Fibroblast of lung (primary cell): ENCODE measurements at places on chromosomes 12 and 14. TPM values are rescaled to one million over a fixed set of nuclear protein-coding genes. Genes with fewer than 3 reads are reported as not detected.

PLA2G1B gene
- 0.51 TPM in 1 of 2 replicates, not detected in the other for total RNA-seq

SIX1 gene
- 1.8 and 8.3 TPM in 2 replicates for total RNA-seq

KRT77 gene
- not detected in 2 replicates for total RNA-seq

ACOT6 gene
- not detected in 2 replicates for total RNA-seq

NTF3 gene
- 1.5 and 5.9 TPM in 2 replicates for total RNA-seq

ADAMTS20 gene
- not detected in 2 replicates for total RNA-seq

NPFF gene
- total RNA-seq: not detected in 2 replicates

SLC39A9 gene
- total RNA-seq: 81.9 and 84.0 TPM in 2 replicates

SLC25A3 gene
- 535 and 541 TPM in 2 replicates for total RNA-seq

SYNE3 gene
- total RNA-seq: 15.9 and 24.1 TPM in 2 replicates

ABCC9 gene
- 8.7 and 9.9 TPM in 2 replicates for total RNA-seq

CIPC gene
- total RNA-seq: 10.8 and 12.1 TPM in 2 replicates

STAC3 gene
- total RNA-seq: 0.26 and 0.33 TPM in 2 replicates

FGF23 gene
- total RNA-seq: not detected in 2 replicates

TSPAN11 gene
- total RNA-seq: 1.5 and 2.6 TPM in 2 replicates

CLEC2A gene
- not detected in 2 replicates for total RNA-seq

CCDC177 gene
- total RNA-seq: not detected in 2 replicates

MYO1H gene
- 0.77 TPM in 1 of 2 replicates, not detected in the other for total RNA-seq

ANO4 gene
- total RNA-seq: 11.3 and 42.3 TPM in 2 replicates

ESPL1 gene
- total RNA-seq: 0.26 and 1.8 TPM in 2 replicates

CLEC12A gene
- not detected in 2 replicates for total RNA-seq

NYNRIN gene
- 8.2 and 16.2 TPM in 2 replicates for total RNA-seq

AICDA gene
- not detected in 2 replicates for total RNA-seq

DPF3 gene
- 3.6 and 13.7 TPM in 2 replicates for total RNA-seq

CISTR gene
- total RNA-seq: not detected in 2 replicates

CMA1 gene
- not detected in 2 replicates for total RNA-seq

BORCS5 gene
- 14.4 and 15.7 TPM in 2 replicates for total RNA-seq

ACSS3 gene
- 32.9 and 47.4 TPM in 2 replicates for total RNA-seq

KRAS gene
- 12.3 and 15.0 TPM in 2 replicates for total RNA-seq

LMNTD1 gene
- total RNA-seq: not detected in 2 replicates

CEBPE gene
- total RNA-seq: not detected in 2 replicates

SERPINA9 gene
- not detected in 2 replicates for total RNA-seq

SMCO2 gene
- total RNA-seq: 0.26 TPM in 1 of 2 replicates, not detected in the other

FAM181A gene
- total RNA-seq: not detected in 2 replicates

IFNG-AS1 gene
- not detected in 2 replicates for total RNA-seq

NDRG2 gene
- total RNA-seq: 0.50 and 1.8 TPM in 2 replicates

FAM90A1 gene
- total RNA-seq: 0.26 and 0.33 TPM in 2 replicates

PIWIL1 gene
- total RNA-seq: not detected in 2 replicates

SCN8A gene
- total RNA-seq: 12.8 and 27.2 TPM in 2 replicates

RALGAPA1 gene
- total RNA-seq: 34.5 and 45.5 TPM in 2 replicates

NTN4 gene
- 8.2 and 28.6 TPM in 2 replicates for total RNA-seq

AACS gene
- 16.7 and 31.5 TPM in 2 replicates for total RNA-seq

CCDC184 gene
- under 0.01 and 0.17 TPM in 2 replicates for total RNA-seq

DLK1 gene
- not detected in 2 replicates for total RNA-seq
